NCI-H345 (cell line): ENCODE measurements at places on chromosomes 7 and 10.

DNA sequence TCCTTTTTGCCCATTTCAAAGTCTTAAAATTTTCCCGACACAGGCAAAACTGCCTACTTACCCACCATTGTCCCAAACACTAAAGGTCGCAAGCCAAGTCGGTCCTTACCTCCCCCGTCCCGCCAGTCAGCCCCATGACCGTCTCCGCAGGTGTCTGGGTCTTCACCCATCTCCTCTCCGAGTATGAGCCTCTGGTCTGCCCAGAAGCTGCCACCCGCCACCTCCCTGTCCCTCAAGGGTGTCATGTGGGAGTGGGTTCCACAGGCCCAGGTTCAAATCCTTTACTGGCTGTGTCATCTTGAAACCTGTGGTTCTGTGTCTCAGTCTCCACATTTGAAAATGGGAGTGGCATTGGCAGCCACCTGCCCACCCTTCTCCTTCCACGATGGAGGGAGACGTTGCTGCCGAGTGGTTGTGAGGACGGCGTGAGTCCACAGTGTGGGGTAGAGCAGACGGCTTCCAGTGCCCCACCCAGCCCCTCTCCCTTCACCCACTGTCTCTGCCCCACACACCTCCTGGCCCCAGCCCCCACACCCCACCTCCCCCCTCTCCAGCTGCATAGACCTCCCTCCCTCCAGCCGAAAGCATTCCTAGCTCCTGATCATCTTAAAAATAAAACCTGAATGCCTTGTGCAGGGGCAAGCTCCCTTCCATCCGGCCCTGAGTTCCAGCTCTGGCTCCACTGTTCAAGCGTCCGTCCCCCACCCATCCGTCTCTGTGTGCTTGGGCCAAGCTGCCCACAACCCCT is 35.3 kb downstream of the FOXL3 start:
- no peak for DNase-seq

DNA sequence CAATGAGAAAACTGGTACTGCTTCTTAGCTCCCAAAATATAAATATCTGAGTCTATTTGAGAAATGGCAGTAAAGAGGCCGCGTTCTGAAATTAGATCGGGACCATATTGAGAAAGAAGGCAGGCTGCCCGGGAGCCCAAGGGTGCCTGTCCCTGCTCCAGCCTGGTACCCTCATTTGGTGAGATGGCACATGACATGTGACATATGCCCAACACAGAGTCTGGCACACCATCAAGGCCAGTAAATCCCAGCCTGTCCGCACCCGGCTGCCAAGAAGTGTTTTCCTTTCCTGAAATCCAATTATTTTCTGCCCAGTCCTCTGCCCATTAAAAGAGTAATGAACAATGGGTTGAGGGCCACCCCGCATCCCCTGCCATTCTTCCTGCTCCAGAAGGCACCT is 66.4 kb downstream of the CDH23 start:
- DNase-seq: no peak

DNA sequence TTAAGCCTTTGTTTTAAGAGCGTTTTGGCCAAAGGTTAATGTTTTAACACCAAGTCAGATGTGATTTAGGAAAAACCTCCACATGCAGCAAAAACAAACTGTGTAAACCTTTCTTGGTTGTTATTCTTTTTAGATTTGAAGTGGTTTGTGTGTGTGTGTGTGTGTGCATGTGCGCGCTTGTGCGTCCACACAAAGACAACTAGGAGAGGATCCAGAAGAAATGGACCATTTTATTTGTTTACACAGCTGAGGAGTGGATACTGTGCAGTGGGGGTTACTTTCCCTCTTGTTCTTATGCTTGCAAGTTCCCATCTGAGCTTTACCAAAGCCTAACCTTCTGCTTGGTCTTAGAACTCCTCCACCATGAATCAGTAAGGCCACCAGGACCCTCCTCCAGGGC is 20.0 kb downstream of the TCF7L2 start:
- peak; percentile 4 for DNase-seq

GRCh38 chr7:78301407-78301806 is 502.8 kb downstream of the PHTF2 start:
- no peak for DNase-seq

- DNase-seq: no peak
These were observed 50.0 kb upstream of the MTPN start for GRCh38 chr7:136027160-136027559.

- no peak for DNase-seq
These were observed 177.8 kb downstream of the PTPRN2 start for GRCh38 chr7:158409816-158410330.

DNA sequence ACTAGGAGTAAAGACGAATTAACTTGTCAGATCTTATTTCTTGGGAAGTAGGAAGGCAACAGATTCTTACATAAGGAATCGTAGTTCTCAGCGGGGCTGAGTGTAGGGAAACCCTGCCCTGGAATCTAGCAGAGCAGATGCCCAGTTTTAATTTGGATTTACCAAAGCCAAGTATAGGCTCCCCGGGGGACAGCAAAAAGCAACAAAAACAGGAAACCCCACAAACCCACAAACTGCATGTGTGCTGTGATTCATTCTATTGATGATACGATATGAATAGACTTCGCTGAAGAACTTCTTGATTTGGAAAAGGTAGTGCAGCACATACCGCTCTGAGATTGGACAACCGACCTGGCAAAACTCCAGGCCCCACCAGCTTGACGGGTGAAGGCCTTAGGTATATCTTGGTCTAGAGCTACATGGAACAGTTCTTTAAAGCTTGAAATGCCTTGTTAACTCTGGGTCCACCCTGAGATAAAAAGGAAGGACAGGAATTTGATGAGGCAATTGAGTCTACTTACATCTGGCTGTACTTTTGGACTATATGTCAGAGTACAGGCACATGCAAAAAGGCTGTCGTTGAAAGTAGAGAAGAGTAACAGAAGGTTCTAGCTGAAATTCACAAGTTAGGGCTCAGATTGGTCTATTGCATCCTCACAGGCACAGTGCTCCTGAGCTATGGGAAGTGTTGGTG is 49.1 kb downstream of the STRA8 start:
- DNase-seq: no peak

DNA sequence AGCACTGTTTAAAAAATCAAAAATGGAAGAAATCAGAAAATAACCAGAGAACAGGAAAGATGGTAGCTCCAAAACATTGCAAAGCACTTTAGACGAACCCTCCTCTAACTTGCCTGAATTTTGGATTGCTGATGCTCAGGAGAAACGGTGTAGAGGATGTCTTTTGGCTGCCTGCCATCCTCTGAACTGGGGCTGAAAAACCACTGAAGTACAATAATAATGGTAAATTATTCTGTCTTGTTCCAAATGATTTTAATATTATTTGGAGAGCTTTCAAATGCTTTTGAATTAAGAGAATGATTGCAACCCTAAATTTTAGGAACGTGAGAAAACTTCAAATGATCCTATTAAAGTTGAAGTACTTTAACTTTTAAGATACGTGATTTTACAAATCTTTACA is 167.3 kb upstream of the SLC13A1 start:
- peak; percentile 16 for DNase-seq

DNA sequence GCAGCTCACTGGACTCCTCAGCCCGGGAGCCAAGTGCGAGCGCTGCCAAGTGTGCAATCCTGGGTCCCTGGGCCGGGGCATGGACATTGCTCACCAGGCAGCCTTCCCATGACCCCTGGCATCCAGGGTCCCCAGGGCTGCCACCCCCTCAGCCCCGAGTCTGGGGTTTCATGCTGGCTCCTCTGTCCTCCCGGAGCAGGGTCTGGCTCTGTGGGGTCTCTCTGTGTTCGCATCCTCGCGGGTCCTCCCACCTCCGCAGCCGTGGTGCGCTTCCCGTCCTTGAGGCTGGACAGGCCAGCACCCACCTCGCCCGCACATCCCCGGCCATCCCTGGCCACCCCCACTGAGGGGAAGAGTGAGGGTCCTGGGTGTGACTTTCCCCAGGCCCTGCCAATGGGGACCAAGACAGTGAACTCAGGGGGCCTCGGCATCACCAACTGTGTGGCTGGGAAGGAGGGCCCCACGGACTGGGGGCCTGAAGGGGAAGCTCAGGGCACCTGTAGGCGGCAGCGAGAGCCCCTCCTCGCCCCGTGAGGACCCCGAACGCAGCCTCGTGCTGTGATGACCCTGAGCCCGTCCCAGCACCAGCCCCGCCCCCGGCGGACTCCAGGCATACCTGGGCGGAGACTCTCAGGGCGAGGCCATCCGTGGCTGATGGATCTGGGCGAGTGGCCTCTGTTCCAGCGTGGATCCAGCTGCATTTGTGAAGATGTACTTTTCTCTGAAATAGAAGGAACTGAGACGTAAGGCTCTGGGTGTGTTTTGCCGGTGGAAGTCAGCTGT is 50.3 kb upstream of the CFAP46 start:
- no peak for DNase-seq

GRCh38 chr10:131650169-131650705 is 250.6 kb upstream of the PPP2R2D start:
- no peak for DNase-seq

DNA sequence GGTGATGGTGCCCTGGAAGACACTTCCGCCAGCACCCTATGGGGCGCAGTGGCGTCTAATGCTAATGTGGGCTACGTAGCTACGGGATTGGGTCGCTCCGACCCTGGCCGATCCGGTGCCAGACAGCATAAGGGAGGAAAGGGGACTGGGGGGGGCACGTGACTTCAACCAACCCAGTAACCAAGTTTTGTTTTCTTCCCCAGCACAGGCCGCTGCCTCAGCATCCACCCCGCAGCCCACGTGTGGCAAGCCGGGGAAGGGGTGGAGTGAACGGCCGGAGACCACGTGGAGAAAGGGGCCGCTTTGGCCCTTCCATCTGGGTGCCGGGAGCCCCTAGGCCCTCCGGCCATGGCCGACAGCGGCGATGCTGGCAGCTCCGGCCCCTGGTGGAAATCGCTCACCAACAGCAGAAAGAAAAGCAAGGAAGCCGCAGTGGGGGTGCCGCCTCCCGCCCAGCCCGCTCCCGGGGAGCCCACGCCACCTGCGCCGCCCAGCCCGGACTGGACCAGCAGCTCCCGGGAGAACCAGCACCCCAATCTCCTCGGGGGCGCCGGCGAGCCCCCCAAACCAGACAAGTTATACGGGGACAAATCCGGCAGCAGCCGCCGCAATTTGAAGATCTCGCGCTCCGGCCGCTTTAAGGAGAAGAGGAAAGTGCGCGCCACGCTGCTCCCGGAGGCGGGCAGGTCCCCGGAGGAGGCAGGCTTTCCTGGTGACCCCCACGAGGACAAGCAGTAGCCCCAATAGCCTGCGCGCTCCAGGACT is 2.5 kb downstream of the PRR15 start:
- no peak for DNase-seq

DNA sequence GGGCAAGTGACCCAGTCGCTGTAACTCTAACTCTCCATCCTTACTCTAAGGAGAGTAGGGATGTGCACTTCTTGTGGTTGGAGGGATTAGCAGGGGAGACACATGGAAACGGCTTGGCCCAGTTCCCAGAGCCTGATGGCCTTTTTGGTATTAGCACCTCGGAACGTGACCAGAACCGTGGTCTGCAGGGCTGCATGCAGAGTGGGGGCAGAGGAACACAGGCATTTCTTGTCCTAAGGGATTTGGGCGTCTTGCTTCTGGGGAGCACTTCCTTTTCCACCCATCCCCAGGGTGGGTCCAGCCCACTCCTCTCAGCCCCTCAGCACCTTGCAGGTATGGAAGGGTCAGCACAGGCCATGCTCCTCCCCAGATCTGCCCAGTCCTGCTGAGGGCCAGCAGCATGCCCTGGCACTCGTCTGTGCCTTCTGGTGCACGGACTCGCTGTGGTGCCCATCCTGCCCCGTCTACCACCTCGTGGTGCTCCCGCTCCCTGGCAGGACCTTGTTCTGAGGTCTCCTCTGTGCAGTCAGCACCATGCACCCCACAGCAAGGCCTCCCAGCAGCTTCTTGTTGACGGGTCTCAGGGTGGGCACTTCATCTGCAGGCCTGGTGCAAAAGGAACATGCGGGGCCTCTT is 109.6 kb downstream of the ACTR3B start:
- no peak for DNase-seq

- DNase-seq: peak; percentile 61
These were observed 39.0 kb downstream of the TET1 start for GRCh38 chr10:68598978-68599770.

- DNase-seq: no peak
These were observed 27.6 kb upstream of the RNF32 start for GRCh38 chr7:156612930-156613329.

DNA sequence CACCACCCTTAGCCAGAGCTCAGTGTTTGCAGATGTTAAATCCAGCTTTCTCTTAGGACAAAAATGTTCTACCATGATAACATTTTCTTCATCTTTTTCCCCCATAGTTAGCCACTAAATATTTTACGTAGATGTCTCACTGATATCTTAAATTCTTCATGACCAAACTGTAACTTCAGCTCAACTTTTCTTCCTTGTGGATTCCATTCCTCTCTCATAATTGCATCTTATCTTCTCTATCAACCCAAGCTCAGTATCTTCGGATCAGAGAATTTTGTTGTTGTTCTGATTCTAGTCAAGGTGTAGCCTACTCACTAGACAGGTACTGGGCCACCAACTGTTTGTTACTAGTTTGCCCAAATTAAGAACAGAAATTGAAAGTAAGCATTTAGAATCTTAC is 60.2 kb downstream of the SHOC2 start:
- no peak for DNase-seq

DNA sequence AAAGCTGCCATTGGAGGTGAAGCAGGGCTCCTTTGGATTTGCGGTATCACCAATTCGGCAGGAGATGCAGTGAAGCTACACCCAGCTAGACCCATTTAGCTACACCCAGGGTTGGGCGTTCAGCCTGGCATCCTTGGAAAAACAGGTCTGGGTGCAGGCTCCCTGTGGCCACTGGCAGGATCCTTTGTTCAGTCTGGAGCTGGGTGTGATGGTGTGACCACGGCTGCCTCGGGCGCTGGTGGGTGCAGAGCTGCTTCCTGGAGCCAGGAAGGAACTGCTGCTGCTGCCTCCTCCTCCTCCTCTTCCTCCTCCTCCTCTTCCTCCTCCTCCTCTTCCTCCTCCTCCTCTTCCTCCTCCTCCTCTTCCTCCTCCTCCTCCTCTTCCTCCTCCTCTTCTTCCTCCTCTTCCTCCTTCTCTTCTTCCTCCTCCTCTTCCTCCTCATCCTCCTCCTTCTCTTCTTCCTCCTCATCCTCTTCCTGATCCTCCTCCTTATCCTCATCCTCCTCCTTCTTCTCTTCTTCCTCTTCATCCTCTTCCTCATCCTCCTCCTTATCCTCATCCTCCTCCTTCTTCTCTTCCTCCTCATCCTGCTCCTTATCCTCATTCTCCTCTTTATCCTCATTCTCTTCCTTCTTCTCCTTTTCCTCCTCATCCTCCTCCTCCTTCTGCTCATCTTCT is 84.0 kb downstream of the GRK5 start:
- no peak for DNase-seq

DNA sequence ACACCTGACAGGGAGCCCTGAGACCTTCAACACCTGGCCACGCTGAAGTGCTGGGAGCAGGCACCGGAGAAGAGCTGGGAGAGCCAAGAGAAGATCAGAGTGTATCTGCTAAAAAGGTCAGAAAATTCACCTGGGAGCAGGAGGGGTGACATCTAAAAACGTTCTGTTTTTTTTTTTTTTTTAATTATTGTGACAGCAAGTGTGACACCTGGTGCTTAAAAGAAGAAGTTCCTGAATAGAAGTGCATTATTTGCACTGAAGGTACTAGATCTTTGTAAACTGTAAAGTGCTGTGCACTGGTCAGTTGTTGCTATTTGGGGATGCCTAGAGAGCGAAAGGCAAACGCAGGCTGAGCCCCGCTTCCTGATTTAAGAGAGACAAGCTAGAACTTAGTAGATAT is 422.0 kb downstream of the PLXNA4 start:
- no peak for DNase-seq
